Stimulated activated CD8-positive, alpha-beta memory T cell treated with anti-CD3 and anti-CD28 coated beads, Interleukin-12 subunit alpha, Interleukin-12 subunit beta, amount 100 ng/mL, for 4 hours (primary cell): ENCODE measurements at places on chromosomes 11 and 22.

- DNase-seq, result no peak
Measured at GRCh38 chr11:88469561-88470225, 132.2 kb upstream of the CTSC start.

DNA sequence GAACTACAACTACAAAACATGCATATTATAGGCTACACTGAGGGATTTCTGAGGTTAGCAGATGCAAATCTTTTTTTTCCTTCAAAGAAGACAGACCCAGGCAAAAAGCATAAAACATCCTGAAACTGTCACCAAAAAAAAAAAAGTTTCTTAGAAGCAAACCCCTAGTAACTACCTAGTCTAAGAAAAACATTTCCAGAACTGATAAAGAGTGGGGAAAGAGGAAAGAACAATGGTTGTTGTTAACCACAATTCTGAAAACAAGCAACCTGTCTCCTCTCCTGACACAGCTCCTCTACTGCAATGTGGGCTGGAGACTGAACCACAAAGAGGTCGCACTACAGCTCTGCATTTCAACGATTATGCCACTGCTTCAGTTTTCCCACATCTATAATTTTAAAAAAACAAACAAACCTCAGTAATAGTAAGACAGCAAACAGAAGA, 15.0 kb downstream of the DENND5A start:
- DNase-seq, result no peak

GRCh38 chr11:34881900-34882299, 34.3 kb downstream of the APIP start:
- no peak for DNase-seq

GRCh38 chr22:27195094-27195493, 537.7 kb downstream of the MIAT start:
- DNase-seq, result no peak

DNA sequence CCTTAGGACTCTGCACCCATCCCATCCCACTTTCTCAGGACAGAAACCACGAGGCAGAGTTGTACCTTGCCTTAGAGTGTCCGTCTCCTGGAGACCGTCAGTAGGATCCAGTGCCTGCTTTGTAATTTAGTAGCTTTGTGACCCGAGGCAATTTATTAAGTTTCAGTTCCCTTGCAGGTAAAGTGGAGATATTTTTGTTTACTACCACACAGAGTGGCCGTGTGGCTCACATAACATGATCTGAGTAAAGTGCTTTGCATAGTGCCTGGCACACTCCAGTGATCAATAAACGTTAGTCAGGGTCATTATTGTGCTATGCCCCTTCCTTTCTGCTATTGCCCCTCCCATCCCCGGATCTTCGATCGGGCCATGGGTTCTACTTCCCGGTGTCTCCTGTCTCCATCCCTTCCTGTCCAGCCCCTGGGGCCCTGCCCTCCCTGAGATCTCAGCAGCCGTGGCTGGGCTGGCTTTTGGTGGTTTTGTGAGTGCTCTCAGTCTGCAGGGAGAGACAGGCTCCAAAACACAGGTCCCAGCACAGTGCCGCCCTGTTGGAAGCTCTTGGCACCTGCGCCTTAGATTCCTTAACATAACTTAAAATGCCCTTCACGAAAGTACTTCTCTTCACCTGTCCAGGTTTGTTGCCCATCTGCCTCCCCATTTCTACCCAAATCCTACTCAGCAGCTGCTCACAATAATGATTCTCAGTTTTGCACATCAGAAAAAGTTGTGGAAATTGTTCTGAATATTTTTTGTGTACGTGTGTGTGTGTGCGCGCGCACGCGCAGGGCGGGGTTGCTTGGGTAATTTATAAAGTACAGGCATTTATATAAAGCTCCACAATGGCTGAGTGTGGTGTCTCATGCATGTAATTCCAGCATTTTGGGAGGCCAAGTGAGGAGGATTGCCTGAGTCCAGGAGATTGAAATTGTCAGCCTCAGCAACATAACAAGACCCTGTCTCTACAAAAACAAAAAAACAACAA, 753.7 kb downstream of the NTM start:
- DNase-seq, result no peak

DNA sequence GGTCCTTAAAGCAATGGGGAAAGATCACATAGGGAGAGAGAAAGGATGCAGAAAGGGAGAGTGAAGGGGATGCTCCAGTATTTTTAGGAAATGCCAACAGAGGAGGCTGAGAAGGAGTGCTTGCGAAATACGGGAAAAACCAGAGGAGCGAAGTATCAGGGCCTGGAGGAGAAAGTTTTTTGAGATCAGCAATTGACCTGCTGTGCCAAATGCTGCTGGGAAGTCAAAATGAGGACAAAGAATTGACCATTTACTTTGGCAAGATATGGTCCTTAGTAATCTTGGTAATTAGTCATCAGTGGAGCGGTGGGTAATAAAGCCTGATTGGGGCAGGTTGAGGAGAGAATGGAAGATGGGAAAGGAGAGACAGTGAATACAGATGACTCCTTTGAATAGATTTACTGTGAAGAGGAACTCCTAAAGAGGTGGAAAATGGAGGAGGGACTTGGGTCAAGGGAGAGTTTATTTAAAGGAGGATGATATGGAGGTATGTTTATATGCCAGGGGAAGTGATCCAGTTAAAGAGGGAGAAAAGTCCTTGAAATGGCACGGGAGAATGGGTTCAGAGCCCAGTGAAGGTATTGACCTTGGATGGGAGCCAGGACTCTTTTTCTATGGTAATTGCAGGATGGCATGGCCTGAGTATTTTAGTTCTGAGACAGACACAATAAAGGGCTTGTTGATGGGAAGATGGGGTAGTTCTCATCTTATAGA, 111.5 kb downstream of the PKNOX2 start:
- DNase-seq, result no peak

GRCh38 chr11:76823481-76824028, 37.2 kb upstream of the ACER3 start:
- no peak for DNase-seq

DNA sequence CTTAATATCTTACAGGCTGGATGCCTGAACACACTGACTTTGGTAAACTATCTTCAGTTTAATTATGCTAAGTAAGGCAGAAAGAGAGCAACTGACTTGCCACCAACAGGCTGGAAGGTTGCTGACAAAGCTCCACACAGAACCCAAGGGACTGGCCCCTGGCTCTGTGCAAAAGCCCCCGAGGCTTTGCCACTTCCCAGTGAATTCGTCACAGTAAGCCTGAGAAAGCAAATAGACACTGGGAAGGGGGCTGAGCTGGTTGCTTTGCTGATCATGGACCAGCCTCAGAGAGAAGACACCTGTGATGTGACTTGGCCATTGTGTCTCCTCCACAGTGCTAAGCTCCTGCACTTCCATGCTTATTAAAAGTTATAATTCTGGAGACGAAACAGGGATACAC, 91.7 kb downstream of the BLID start:
- DNase-seq, result no peak
